Kasumi-1 (cell line): ENCODE measurements at places on chromosomes 6 and 20.

DNA sequence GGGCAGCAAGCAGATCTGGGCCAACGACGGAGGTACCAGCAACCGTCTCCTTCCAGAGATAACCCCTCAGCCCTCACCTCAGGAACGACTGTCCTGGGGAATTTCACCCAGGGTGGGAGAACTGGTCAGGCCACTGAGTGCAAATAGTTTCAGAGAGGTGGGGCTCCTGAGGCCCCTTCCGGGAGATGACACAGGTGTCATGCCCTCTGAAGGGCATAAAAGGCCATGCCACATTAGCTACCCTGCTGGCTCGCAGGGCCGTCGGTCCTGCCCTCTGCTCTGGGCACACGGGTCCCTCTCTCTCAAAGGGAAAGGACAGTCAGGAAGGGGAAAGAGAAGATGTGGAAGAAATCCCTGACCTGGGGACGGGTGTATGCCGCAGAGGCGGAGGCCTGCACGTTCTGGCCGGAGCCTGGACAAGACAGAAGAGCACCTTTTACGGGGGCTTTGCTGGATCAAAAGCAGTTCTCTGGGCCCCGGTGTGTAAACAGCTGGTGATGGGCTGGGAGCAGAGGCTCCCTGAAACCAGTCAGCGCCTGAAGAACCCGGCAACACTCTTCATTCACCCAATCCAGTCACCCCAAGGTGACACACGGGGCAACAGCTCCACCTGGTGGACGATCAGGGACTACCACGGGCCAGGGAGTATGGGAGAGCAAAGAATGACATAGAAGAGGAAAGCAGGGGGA lies 6.4 kb upstream of the TAF8 start:
- DNase-seq, result peak; percentile 90

DNA sequence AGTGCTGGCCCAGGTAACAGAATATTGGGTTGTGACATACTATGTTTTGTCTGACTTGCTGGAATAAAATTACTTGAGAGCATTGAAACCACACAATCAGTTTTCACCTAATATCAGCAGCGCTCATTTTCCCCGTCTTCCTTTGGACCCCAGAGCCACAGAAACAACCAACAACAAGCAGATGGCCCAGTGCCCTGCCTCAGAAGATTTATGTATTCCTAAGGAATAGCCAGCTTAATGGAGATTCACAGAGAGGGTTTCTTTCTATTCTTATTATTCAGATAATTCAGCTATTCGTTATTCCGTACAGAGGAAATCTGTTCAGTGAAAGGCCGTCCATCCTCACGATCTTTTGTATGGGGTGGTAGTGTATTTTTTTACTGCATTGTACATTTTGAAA lies 154.8 kb downstream of the TMEM242 start:
- DNase-seq, result no peak

DNA sequence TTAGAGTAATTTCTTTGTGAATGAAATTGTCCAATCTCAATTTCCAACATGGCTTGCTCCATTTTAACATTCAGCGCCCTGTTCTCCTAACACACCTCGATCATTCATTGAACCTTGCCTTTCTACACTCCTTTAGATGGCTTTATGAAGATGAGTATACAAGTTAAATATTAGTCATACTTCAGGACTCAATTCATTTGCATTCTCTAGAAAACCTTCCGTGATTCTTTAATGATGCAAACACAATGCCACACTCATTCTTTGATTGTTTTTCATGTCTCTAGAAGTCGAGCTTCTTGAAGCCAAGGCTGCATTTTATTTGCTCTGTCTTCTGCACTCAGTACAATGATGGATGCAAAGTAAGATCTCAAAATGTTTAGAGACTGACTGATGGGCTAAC lies 641.2 kb downstream of the DOK5 start:
- DNase-seq, result no peak

DNA sequence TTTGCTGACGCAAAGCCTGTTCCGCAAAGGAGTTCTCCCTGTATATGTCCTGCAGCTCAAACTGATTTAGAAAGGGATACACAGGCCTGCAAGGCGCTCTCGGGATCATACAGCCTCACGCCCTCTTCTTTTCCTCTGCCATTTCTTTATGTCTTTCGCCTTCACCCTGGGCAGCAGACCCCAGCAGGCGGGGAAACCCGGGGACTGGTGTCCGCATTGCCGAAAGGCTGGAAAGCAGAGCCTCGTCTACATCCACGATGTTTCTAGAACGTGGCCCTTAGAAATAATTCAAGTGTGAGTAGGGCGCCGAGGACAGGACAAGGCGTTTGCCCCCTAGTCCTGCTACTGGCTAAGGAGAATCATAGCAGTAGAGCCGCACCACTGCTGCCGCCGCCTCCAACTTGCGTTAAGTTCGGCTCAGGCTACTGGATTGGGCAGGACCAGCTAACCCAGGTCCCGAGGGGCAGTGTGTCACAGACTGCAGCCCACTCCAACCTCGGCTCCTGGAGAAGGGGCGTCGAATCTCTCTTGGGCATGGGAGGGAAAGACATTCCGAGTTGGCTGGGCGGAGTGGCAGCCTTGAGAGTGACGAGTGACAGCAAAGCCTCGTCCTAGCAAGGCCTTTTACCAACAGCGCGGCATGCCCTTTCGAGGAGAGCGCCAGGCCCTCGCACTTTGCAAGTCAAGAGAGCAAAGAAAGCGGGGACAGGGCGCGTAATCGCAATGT lies 2.6 kb upstream of the TBX18 start:
- DNase-seq, result no peak

- DNase-seq, result no peak
These were observed 19.1 kb upstream of the CD93 start for GRCh38 chr20:23105193-23105592.

GRCh38 chr20:13567663-13568062 lies 71.1 kb downstream of the TASP1 start:
- DNase-seq, result peak; percentile 12

GRCh38 chr20:61733891-61734732 lies 331.6 kb downstream of the TAF4 start:
- DNase-seq, result no peak

- DNase-seq, result no peak
These were observed 25.3 kb downstream of the TRAF3IP2 start for GRCh38 chr6:111580401-111580800.

DNA sequence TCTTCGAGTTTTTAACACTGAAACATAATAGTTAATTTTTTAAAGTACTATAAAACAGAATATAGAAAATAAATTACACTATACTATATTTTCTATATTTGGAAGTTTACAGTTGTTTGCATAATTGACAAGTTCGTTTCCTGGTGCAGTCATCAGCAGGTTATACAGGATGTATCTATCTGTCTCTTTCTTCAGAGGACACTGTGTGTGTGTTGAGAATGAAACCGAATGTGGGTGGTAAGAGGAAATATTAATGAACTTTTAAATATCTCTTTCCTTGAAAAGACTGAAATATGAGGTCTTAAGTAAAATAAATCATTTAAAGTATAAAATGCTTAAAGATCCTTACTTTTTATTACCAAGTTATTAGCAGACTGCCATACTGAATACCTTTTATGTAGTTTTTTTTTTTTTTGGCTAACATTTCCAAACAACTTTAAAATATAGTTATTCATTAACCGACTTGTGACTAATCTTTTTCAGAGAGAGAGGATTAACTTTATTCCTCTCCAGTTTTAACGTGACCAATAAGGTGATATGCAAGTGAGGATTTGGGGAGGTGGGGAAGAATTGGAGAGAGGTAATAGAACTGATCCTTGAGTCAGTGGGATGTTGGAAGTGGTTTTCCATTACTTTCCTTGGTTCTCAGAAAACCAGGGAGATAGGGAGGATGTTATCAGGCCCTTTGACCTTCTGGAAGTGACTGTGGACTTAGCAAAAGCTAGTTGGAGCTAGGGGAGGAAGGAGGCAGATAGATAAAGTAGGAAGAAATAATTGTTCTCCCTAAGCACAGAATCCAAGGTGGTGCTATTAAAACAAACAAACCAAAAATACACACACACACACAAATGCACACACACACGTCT lies 380.0 kb upstream of the FLRT3 start:
- DNase-seq, result no peak

GRCh38 chr6:43887340-43887858 lies 117.4 kb downstream of the VEGFA start:
- DNase-seq, result no peak

DNA sequence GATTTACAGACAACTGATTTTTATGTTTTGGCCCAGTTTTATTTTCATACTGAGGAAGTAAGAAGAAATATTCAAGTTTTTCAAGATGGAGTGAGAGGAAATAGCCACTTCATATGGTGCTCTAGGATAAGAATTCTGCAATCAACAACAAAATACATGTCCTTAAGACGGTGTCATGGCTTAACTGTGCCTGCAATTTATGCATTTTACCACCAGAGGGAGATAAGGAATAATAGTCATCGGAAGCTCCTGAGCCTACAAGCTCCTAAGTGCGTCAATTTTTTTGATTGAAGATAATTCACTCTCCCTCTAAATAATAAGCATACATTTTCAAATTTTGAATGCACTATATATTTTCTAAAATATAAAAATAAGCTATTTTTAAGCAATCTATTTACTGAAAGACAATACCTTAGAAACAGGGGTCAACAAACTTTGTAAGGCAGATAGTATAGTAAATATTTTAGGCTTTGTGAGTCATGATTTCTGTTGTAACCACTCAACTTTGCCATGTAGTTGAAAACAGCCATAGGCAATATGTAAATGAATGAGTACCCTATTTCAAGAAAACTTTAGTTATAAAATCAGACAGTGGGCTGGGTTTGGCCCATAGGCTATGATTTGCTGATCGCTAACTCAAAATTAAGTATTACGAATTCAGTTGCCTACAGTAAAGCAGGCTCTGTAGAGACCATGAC lies 230.9 kb upstream of the DTNBP1 start:
- peak; percentile 65 for DNase-seq

GRCh38 chr20:62176866-62177265 lies 6.0 kb upstream of the MTG2 start:
- DNase-seq, result no peak

DNA sequence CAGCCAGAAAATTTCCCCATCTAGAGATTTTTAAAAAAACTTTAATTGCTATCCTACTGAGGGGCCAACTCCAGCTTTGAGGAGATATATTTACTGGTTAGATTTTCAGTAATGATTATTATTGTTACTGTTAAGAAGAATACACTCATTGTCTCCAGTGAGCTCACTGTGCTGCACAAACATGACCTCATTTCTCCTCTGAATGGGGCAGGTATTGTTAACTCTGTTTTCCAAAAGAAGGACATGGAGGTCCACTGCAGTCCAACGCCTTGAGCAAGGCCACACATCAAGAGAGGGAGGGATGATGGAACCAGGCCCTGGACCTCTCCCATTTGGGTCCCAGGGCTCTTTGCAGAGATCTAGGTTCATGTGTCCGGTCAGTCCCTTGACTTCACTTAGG lies 13.9 kb upstream of the SCUBE3 start:
- DNase-seq, result no peak

- no peak for DNase-seq
These were observed 452 bp upstream of the GATA5 start for GRCh38 chr20:62476056-62476838.

- no peak for DNase-seq
These were observed 86.7 kb downstream of the PACRG start for GRCh38 chr6:162814426-162814973.

DNA sequence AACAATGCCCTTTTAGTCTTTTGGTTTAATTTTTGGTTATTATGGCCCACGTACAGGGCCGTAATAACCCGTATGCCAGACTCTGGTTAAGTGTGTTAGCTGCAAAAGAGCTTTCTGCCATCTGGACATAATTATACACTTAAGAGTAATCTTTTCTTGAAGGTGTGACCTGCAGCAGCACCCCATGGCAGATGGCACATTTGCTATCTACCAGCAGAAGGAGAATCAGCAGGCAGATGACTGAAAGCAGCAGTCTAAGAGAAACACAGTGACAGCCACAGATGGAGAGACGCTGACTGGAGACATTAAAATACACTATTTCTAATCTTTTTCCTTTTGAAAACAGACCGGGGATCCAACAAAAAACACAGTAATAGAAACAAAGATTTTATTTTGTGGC lies 18.7 kb downstream of the ASF1A start:
- no peak for DNase-seq

- DNase-seq, result peak; percentile 55
These were observed 31.1 kb downstream of the PLG start for GRCh38 chr6:160733050-160733646.

GRCh38 chr20:63424613-63425012 lies 47.8 kb downstream of the KCNQ2 start:
- DNase-seq, result no peak

DNA sequence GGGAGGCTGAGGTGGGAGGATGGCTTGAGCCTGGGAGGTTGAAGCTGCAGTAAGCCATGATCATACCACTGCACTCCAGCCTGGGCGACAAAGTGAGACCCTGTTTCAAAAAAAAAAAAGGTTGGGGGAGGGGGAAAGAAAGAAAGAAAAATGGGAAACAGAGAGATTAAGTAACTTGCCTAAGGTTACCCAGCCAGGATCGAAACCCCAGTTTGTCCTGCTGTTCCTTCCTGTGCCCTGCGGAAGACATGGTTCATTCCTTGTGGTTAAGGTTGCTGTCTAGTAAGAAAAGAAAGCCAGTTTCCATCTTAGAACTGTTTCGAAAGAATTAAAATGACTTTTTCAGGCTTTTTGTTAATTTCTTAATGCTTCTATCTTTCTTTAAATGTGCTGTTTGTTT lies 29.8 kb downstream of the C6orf89 start:
- peak; percentile 37 for DNase-seq

- no peak for DNase-seq
These were observed 359.2 kb downstream of the CDKAL1 start for GRCh38 chr6:20893412-20893811.

DNA sequence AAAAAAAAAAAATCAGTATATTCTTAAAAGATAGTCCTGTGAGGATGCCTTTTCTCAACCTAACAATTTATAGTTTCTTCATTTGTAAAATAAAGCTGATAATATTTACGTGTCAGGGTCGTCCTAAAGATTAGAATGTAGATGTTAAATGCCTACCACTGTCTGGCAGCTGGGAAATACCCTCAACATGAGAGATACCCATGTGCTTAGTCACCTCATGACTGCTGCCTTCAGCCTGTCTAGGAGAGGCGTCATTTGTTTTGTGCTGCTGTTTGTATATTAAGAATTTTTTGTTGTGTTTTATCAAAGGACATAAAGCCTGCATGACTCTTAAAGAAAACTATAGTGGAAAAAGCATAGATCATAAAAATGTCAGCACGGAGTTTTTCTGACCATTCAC lies 9.5 kb downstream of the FAM120B start:
- no peak for DNase-seq
